SK-N-DZ (cell line): ENCODE measurements at places on chromosomes 2 and 18.

GRCh38 chr2:2590841-2591541, 259.9 kb upstream of the MYT1L start:
- no peak for DNase-seq

DNA sequence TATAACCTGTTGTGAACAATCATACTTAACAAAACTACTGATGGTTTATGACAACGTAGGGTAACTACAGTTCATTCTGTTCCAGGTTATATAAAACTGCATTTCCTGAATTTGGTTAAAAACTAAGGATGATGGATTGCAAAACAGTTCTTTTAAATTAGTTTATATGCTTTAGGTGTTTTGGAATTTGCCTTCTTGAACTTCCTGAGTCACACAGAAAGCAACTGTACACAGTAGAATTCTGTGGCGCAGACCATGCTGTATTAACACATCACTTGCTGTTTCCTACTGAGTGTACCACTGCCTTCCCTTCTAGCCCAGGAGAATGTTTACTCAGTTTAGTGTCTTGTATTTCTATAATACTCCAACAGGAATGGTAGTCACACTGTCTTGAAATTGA, 19.4 kb downstream of the ITGB1BP1 start:
- DNase-seq = no peak

- DNase-seq = no peak
Observed at GRCh38 chr2:230954746-230955145, 29.7 kb upstream of the GPR55 start.

DNA sequence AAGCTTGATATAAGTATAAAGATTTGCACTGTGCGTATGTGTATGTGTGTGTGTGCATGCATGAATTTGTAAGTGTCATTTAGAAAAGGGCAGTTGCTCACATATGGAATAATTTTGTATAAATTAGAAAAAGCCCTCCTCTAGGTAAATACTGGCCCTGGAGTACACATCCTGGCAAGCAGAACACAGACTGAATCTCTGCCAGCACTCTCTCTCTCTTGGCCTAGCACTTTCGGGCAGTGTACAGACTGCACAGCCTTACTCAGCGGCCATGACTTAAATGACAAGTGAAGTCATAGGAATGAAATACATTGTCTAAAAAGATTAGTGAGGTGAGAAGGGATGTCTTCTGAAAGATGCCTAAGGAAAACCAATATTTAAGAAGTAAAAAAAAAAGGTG, 214.1 kb downstream of the RDH14 start:
- no peak for DNase-seq

- DNase-seq = no peak
Observed at GRCh38 chr2:236196366-236196765, 28.2 kb upstream of the GBX2 start.

DNA sequence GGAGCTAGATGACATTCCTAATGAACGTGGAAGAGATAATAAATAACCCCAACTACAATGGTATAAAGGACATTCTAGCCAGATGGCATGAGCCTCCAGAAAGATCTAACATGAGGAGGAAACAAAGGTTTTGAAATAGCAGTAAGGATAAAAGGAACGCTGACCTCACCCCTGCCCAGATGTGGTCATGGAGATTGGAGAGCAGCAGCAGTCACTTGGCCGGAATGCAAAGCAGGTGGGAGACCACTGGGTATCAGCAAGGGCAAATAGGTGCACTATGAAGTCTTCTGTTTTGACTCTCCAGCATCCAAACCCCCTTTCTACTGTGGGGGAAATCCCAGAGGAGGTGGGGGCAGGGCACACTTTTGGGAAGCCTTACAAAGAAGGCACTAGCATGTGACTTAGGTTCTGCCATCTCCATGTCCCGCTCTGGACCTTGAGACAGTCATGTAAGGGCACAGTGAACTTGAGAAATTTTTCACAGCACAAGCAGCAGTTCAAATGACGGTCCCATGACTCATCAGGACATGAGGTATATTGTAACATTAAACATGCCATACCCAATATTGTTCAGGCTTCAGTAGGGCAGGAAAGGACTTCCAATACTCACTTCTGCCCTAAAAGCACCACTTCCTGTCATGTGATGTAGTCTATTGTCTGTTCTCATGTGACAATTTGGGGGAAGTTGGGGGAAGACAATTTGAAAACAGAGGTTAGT, 55.2 kb downstream of the METTL4 start:
- DNase-seq = no peak
